ENCODE measurements at places on chromosomes 11 and 22. TPM values are rescaled to one million over a fixed set of nuclear protein-coding genes. Genes with fewer than 3 reads are reported as not detected.

The FOLR3 gene
- not detected for total RNA-seq

The KDELR3 gene
- total RNA-seq = 16.7 TPM

The TUBA8 gene
- total RNA-seq = 1.0 TPM

The GLYATL1 gene
- not detected for total RNA-seq

The YPEL1 gene
- total RNA-seq = 8.3 TPM

The SLC22A6 gene
- total RNA-seq = not detected

The CD82 gene
- 11.2 TPM for total RNA-seq

The TMEM191C gene
- total RNA-seq = 0.63 TPM

The PKNOX2 gene
- total RNA-seq = not detected

The DDI1 gene
- not detected for total RNA-seq

The KRTAP5-5 gene
- total RNA-seq = not detected

The RNF26 gene
- total RNA-seq = 8.2 TPM

The OR56A1 gene
- not detected for total RNA-seq

The NPAT gene
- total RNA-seq = 19.9 TPM

The IFITM10 gene
- 0.25 TPM for total RNA-seq

The BSX gene
- total RNA-seq = not detected

The TENM4 gene
- not detected for total RNA-seq

The KCNQ1 gene
- total RNA-seq = 0.32 TPM

The PIH1D2 gene
- 0.97 TPM for total RNA-seq

The NRIP3 gene
- total RNA-seq = 5.5 TPM

The TBX10 gene
- not detected for total RNA-seq

The SHANK3 gene
- total RNA-seq = 37.3 TPM

The CHRM4 gene
- 0.16 TPM for total RNA-seq

The UPK3A gene
- not detected for total RNA-seq

The GTSE1 gene
- total RNA-seq = 10.0 TPM

The SMTNL1 gene
- total RNA-seq = not detected

The TNNI2 gene
- not detected for total RNA-seq

The VWCE gene
- 5.0 TPM for total RNA-seq

The CD3G gene
- total RNA-seq = not detected

The CNTF gene
- total RNA-seq = 2.7 TPM

The ART1 gene
- not detected for total RNA-seq

The MS4A6E gene
- not detected for total RNA-seq

The TYMP gene
- 35.5 TPM for total RNA-seq

The OR52I2 gene
- total RNA-seq = not detected

The OR4A16 gene
- total RNA-seq = not detected

The HIC2 gene
- 1.9 TPM for total RNA-seq

The CYTH4 gene
- total RNA-seq = 0.06 TPM

The SCN4B gene
- under 0.01 TPM for total RNA-seq

The CAPN5 gene
- total RNA-seq = 1.5 TPM

Measured in bladder microvascular endothelial cell (primary cell).